PC-3 (cell line): ENCODE measurements at places on chromosomes 2 and 18. TPM values are rescaled to one million over a fixed set of nuclear protein-coding genes. Genes with fewer than 3 reads are reported as not detected.
A peak's percentile ranks its signal among the peaks of the same experiment; 100 is the strongest.

DNA sequence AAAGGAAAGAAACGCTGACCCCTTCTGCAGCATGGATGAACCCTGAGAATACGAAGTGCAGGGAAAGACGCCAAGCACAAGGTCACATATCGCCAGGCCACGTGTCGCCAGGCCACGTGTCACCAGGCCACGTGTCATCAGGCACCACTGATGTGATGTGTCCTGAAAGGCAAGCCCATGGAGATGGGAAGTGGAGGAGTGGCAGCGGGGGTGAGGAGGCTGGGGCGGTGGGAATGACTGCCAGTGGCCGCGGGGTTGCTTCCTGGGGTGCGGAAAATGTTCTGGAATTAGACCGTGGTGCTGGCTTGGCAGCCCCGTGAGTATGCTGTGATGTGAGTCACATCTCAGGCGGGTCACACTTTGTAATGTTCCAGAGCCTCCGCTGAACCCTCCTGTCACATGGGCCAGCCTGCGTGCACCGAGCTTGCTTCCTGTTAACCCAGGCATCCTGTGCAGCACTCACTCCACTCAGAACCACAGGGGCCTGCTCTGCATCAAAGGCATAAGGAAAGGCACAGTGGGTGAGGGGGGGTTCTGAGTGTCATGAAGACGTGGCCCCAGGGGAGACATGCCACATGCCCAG, 39.0 kb downstream of the SLC66A2 start:
- DNase-seq: no peak

ARHGEF33 gene
- 0.04 and 0.06 TPM in 2 replicates for total RNA-seq

DNA sequence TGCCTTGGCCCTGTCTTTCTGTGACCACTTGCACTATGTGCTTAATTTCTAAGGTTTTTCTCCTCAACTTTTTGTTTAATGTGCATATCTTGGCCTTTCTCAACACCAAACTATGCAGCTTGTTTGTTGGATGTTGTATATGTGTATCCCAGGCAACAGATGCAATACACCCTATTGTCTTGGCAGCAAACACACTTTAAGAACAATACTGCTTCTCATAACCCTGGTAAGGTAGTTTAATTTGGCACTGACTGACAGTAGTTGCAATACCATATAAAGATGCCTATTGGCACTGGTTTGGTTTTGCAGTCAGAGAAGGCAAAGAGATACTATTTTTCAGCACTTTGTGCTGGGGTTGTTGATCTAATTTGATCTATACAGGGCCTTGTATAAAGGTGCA, 360.7 kb upstream of the CWC22 start:
- peak; percentile 68 for DNase-seq

ZC3H6 gene
- 1.3 TPM in 2 replicates for total RNA-seq

GDF7 gene
- total RNA-seq: 0.04 TPM in 1 of 2 replicates, not detected in the other

ACTR1B gene
- total RNA-seq: 27.0 and 31.1 TPM in 2 replicates

DNA sequence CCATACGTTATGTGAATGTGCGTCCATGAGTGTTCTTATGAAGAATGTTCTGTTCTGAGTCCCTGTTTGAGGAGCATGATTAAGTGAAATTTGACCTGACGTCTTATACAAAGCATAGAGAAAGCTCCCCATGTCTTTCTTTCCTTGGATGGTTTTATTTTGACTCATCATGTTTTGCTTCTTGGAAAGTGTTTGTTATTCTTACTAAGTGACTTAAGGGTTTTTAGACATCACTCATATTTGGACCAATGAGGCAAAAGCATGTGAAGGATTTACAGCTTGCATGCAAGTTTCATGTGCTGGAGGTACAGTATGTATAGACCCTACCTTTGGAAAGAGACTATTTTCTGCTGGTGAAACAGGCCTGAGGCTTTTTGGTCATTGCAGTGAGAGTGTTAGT, 33.5 kb upstream of the ZEB2 start:
- peak; percentile 92 for DNase-seq

SFT2D3 gene
- total RNA-seq: 4.2 and 5.4 TPM in 2 replicates

DNA sequence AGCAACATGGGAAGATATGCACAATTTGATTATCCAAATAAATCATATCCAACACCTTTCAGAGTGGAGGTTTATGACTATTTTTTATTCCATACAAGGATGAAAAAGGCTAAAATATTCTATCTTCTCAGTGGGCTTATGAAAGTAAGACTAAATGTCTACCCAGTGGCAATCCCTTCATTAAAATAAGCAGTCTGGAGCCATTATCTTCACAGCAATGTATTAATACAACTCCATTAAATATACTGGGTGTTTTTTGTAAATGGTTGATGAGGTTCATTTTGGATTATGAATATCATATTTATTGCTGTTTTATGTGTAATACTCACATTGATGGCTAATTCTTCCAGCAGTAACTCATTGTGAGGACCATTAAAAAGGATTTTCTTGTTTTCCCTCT, 352.7 kb upstream of the SOX11 start:
- no peak for DNase-seq

DNA sequence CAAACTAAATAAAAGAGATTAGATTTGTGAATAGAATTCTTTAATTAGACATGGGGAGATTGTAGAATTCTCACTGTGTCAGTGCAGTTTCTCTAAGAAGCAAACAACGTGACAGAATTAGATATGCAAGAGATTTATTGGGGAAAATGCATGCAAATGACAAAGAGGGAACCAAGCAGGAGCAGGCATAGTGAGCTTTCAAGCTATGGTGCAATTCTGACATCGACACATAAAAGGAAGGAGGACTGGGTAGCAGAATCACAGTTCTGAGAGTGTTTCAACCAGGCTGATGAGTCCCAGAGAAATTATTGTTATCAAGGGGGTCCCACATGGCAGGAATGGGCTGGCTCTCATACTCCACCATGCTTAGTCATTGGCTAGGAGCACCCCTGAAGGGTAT, 338.4 kb downstream of the FIGN start:
- DNase-seq: no peak

DNA sequence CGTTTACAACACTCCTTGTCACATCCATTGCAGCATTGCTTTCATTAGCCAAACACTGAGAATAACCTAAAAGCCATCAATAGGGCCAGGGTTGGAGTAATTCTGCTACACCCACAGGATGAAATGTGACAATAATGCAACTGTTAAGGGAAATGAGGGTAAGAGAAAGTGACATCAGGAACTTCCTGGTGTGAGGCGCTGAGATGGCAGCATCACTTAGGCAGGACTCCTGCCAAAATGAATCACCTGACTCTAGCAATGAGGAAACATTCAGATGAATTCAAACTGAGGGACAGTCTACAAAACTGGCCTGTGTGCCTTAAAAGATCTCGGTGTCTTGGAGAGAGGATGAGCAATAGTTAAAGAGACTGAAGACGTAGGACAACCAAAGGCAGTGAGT, 115.6 kb upstream of the AGAP1 start:
- peak; percentile 45 for DNase-seq

GRCh38 chr18:59249199-59249774, 24.0 kb downstream of the RAX start:
- peak; percentile 90 for DNase-seq

GRCh38 chr2:189830510-189830909, 46.3 kb downstream of the PMS1 start:
- DNase-seq: no peak

RSAD2 gene
- 0.35 and 2.1 TPM in 2 replicates for total RNA-seq

DNA sequence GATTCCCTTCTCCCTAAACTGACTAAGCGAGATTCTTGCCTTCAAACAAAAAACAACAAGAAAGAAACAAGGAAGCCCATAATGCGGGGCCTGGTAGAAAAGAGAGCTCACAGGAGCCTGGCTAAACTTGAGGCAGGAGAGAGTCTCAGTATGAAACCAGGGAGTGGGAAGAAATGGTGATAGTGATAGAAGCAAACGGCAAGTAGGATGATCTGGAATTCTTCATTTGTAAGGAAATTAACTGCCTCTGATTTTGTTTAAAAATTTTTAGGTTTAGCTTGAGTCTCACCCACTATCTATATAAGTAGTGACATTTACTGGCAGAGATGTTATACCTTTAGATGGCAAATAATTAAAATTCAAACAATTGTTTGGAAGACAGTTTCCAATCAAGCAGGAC, 1356.5 kb upstream of the LRRTM1 start:
- DNase-seq: no peak

CDKL4 gene
- total RNA-seq: 0.07 TPM in 1 of 2 replicates, not detected in the other

LBX2 gene
- total RNA-seq: not detected in 2 replicates

PSMA8 gene
- total RNA-seq: not detected in 2 replicates
